ENCODE measurements at places on chromosomes 2 and 18. TPM values are rescaled to one million over a fixed set of nuclear protein-coding genes. Genes with fewer than 3 reads are reported as not detected.

- no peak overlapping the region for H3K27ac ChIP-seq
- no peaks in the 10 kb centered on the region for H3K27me3 ChIP-seq
- DNase-seq, result no peak
- H3K36me3 ChIP-seq, result no peaks in the 10 kb centered on the region
- no peaks in the 10 kb centered on the region for H3K4me1 ChIP-seq
Measured at GRCh38 chr2:59066787-59067399, 825.8 kb upstream of the FANCL start.

TLX2 gene
- 0.82 TPM for total RNA-seq

DNA sequence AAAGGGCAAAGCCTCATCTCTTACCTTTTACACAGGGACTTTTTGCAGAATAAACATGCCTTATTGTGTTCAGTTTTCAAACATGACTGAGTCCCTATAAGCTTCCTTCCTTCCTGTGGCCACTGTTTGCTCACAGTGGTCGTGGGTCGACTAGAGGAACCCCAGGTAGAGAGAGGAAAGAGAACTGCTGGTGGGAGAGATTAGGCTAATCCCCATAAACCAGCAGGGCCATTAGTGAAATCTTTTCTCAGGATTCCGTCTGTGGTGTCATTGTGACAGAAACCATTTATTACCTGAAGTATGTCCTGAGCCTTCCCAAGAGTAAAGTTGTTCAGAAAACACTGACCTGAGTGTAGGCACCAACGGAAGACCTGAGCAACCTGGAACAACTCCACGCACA, 21.3 kb upstream of the BOD1L2 start:
- peaks cover 47% of the 10 kb centered on the region for H3K27me3 ChIP-seq
- H3K36me3 ChIP-seq, result no peaks in the 10 kb centered on the region
- DNase-seq, result no peak
- H3K27ac ChIP-seq, result no peak overlapping the region
- no peak overlapping the region for H3K4me3 ChIP-seq
- no peaks in the 10 kb centered on the region for H3K4me1 ChIP-seq

DNA sequence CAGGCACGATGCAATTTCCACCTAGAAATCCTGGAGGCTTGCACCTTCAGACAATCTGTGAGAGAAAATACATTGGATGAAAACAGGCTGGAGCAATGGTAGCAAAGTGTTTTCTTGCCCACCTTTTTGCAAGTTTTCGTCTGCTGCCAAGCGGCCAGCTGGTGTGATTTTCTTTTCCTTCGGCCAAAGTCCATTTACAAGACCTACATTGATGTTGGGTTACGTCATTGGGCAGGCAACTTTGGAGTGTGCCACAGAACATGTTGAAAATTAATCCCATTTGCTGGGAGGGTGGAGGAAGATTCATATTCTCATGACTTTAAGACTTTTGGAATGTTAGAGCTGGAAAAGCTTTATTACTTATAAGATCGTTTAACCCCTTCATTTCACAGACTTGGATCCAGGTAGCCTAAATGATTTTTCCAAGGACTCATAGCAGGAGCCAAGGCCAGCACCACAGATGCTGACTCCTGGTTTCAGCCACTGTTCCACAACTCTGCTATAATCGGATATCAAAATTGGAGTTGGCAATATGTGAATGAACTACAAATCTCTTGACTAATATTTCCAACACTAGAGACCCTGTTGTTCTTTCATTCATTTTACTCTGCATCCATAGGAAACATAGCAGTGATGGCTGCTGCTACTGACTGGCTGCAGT, 352.1 kb downstream of the RND3 start:
- no peak overlapping the region for H3K4me3 ChIP-seq
- H3K36me3 ChIP-seq, result no peaks in the 10 kb centered on the region
- H3K27ac ChIP-seq, result no peak overlapping the region
- peaks cover 4% of the 10 kb centered on the region for H3K4me1 ChIP-seq
- no peak for DNase-seq

KCMF1 gene
- 89.0 TPM for total RNA-seq

GRCh38 chr2:24238158-24238557, 63.3 kb downstream of the FAM228A start:
- peaks cover 10% of the 10 kb centered on the region for H3K36me3 ChIP-seq
- H3K27me3 ChIP-seq, result no peaks in the 10 kb centered on the region

GRCh38 chr2:223264541-223265193, 212.7 kb downstream of the KCNE4 start:
- H3K36me3 ChIP-seq, result no peaks in the 10 kb centered on the region
- no peaks in the 10 kb centered on the region for H3K27me3 ChIP-seq
- no peak overlapping the region for H3K27ac ChIP-seq
- H3K4me1 ChIP-seq, result no peaks in the 10 kb centered on the region
- no peak overlapping the region for H3K4me3 ChIP-seq
- no peak for DNase-seq

Measured in activated CD8-positive, alpha-beta memory T cell treated with anti-CD3 and anti-CD28 coated beads, Interleukin-2, amount 10 ng/mL, durations not matched to agents 7 days and 5 days (primary cell).